ENCODE measurements at places on chromosomes 16 and 17. TPM values are rescaled to one million over a fixed set of nuclear protein-coding genes. Genes with fewer than 3 reads are reported as not detected.

Gene NTN1
- total RNA-seq: 22.8 TPM

Gene TMEM100
- 2.6 TPM for total RNA-seq

Gene POLR3K
- total RNA-seq: 20.8 TPM

Gene KREMEN2
- not detected for total RNA-seq

Gene PTX4
- not detected for total RNA-seq

Gene CD7
- total RNA-seq: not detected

Gene TP53TG3
- not detected for total RNA-seq

Gene CACNA1G
- not detected for total RNA-seq

Gene CACNG4
- total RNA-seq: 32.0 TPM

DNA sequence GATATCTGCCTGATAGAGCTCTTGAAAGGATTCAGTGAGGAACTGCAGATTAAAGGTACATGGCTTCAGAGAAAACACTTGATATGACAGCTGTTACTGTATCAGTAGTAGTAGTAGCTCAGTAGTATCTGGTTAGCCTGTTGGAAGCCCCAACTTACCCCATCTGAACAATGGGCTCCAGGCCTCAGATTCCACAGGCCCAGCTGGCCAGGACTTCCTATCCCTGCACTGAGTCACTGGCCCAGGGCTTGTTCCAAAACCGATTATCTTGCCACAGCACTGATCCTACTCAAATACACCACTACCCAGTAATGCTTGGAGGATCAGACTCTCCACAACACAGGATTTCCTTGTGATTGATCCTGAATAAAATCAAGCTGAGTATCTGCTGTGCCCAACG is 32.6 kb downstream of the DCUN1D3 start:
- H3K4me1 ChIP-seq: peaks cover 27% of the 10 kb centered on the region
- peaks cover 7% of the 10 kb centered on the region for H3K36me3 ChIP-seq
- no peak for DNase-seq
- no peak overlapping the region for H3K27ac ChIP-seq
- H3K4me3 ChIP-seq: no peak overlapping the region

- H3K27me3 ChIP-seq: no peaks in the 10 kb centered on the region
- no peaks in the 10 kb centered on the region for H3K36me3 ChIP-seq
- no peak for DNase-seq
- H3K4me1 ChIP-seq: no peaks in the 10 kb centered on the region
Observed at GRCh38 chr16:14955546-14956231, 18.4 kb downstream of the NPIPA1 start.

GRCh38 chr17:56502120-56502654 is 91.3 kb upstream of the NOG start:
- no peak overlapping the region for H3K4me3 ChIP-seq
- no peaks in the 10 kb centered on the region for H3K36me3 ChIP-seq
- no peak for DNase-seq

DNA sequence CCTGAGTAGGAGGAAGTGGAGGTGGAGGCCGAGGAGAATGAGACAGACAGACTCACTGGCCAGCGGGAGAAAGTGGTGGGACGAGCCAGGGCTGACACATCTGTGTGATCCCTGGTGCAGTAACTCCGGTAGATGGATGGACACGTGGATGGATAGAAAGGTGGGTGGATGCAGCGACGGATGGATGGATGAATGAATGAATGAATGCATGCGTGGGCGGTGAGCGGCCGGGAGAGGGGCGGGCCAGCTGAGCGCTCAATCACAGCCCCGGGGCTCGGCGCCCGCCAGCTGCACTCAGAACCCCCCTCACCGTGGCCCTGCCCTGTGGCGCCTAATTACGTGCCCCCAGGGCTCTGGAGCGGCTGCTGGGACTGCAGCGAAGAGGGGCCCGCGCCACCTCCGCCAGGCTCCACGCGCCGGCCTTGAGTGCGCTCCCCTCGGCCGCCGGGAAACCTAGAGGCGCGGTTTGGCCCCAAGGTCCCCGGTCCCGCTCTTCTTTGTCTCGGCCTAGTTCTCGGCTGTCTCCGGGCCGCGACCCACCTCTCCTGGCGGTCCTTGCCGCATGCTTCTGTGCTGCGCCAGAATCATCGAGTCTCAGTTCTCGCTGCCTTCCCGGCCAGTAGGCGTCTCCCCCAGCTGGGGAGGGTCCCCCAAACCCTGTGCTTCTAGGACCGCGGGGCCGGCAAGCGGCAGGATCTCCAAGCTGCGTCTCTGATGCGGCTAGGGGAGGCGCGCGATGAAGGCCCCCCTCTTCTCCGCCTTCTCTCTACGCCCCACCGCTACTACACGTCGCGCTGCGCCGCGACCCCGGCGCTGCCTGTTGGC is 41.0 kb downstream of the RAI1 start:
- H3K27ac ChIP-seq: no peak overlapping the region
- H3K4me3 ChIP-seq: no peak overlapping the region
- H3K36me3 ChIP-seq: peaks cover 36% of the 10 kb centered on the region
- no peak for DNase-seq
- no peaks in the 10 kb centered on the region for H3K27me3 ChIP-seq

DNA sequence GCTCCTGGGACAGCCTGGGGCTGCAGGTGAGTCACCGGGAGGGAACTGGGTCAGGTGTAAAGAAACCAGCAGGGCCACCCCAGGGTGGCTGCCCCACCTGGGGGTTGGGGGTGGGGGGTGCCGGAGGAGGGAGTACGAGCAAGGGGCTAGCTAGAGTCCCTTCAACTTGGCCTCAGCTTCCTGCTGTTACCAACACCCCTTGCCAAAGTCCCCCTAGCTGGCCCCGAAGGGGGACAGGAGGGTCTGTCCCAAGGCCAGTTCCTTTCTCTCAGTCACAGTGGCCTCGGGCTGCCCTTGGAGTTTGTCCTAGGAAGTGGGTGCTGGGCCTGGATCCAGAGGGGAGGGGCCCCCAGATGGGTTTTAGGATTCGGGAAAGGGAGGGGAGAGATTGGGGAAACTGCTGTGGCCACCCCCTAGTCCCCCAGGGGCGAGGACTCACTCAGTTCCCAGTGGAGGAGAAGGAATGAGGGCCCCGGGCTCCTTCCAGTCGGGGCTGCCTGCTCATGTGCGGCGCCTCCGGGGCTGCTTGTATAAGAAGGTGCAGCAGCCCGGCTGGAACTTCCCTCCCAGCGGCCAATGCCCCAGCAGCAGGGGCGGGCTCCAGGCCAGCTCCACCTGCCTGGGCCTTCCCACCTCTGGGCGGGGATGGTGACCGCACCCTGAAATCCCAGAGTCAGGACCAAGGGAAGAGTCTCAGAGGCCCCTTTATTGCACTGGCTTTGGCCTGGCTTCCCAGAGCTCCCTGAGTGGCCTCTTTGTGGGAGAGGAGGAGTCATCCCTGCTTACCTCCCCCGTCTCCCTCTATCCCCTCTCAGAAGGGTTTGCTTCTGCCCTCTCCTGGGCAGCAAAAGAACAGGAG is 7.3 kb downstream of the ARHGAP27 start:
- H3K4me3 ChIP-seq: no peak overlapping the region
- peaks cover 25% of the 10 kb centered on the region for H3K27me3 ChIP-seq
- DNase-seq: no peak
- no peaks in the 10 kb centered on the region for H3K4me1 ChIP-seq
- no peaks in the 10 kb centered on the region for H3K36me3 ChIP-seq
- no peak overlapping the region for H3K27ac ChIP-seq

- H3K4me1 ChIP-seq: no peaks in the 10 kb centered on the region
- no peaks in the 10 kb centered on the region for H3K36me3 ChIP-seq
- no peaks in the 10 kb centered on the region for H3K27me3 ChIP-seq
- no peak overlapping the region for H3K27ac ChIP-seq
Observed at GRCh38 chr17:229709-230394, 48.4 kb upstream of the DOC2B start.

- H3K36me3 ChIP-seq: peaks cover 60% of the 10 kb centered on the region
- no peaks in the 10 kb centered on the region for H3K27me3 ChIP-seq
- DNase-seq: no peak
- no peak overlapping the region for H3K4me3 ChIP-seq
- H3K27ac ChIP-seq: peak overlapping the region; percentile 87
Observed at GRCh38 chr16:28182183-28182582, 29.6 kb downstream of the XPO6 start.

GRCh38 chr16:81636298-81636993 is 142.6 kb upstream of the PLCG2 start:
- no peak overlapping the region for H3K4me3 ChIP-seq
- H3K27ac ChIP-seq: no peak overlapping the region
- no peaks in the 10 kb centered on the region for H3K27me3 ChIP-seq
- peaks cover 31% of the 10 kb centered on the region for H3K4me1 ChIP-seq

- no peak overlapping the region for H3K4me3 ChIP-seq
- H3K27ac ChIP-seq: no peak overlapping the region
- no peaks in the 10 kb centered on the region for H3K36me3 ChIP-seq
- peaks cover 27% of the 10 kb centered on the region for H3K4me1 ChIP-seq
Observed at GRCh38 chr17:66579556-66579955, 255.4 kb upstream of the CACNG5 start.

DNA sequence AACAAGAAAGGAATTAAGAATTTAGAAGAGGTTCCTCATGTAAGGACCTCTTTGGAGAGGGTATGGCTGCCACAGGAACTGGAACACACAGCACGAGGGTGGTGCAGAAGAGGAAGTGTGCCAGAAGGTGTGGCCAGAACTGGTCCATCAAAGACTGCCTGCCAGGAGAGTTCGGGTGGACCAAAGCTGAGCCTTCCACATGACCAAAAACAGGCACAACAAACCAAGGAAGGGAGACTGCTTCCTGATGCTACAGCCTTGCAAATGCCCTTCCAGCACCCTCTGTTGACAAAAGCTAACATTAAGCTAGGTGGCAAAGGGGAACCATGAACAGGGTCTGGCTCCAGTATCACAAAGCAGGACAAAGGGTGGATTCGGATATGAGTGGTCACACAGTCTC is 125.8 kb upstream of the TMEM97 start:
- no peak overlapping the region for H3K4me3 ChIP-seq
- H3K4me1 ChIP-seq: no peaks in the 10 kb centered on the region
- H3K27ac ChIP-seq: no peak overlapping the region
- H3K27me3 ChIP-seq: no peaks in the 10 kb centered on the region
- no peak for DNase-seq

DNA sequence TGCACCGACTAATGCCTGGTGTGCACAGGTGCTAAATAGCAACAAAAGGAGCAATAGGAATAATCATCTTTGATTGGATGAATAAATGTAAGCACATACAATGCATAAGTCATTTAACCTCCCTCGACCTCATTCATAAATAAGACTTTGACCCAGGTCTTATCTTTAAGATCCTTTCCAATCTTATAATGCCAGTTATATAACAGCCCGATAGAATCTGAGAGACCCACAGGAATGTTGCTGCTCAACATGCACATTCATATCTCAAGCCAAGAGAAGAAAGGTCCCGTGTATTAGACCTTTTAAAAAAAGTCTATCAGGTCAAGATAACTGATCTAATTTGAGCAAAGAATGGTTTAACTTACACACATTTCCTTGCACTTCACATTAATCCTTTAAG is 146.8 kb upstream of the SOX9 start:
- H3K4me3 ChIP-seq: no peak overlapping the region
- DNase-seq: no peak
- peaks cover 6% of the 10 kb centered on the region for H3K4me1 ChIP-seq
- no peaks in the 10 kb centered on the region for H3K36me3 ChIP-seq
- H3K27me3 ChIP-seq: no peaks in the 10 kb centered on the region

DNA sequence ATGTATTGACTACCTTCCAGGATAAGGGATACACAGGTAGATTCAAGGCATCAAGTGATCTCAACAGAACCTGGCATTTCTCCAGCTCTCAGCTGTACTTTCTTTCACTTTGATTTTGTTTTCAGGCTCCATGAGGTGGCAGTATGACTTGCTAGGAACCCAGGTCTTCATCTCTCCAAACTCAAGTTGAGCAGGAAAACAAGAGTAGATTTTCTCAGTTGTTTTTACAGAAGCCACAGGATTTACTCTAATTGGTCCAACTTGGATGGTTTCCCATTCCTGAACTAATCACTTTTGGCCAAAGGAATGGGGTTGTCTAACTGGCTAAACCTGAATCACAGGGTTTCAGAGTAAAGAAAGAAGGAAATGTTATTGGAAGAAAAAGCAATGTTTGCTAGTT is 146.6 kb downstream of the TRIM37 start:
- peak; percentile 62 for DNase-seq
- H3K27me3 ChIP-seq: no peaks in the 10 kb centered on the region
- H3K36me3 ChIP-seq: no peaks in the 10 kb centered on the region
- no peak overlapping the region for H3K27ac ChIP-seq
- H3K4me1 ChIP-seq: peaks cover 17% of the 10 kb centered on the region

DNA sequence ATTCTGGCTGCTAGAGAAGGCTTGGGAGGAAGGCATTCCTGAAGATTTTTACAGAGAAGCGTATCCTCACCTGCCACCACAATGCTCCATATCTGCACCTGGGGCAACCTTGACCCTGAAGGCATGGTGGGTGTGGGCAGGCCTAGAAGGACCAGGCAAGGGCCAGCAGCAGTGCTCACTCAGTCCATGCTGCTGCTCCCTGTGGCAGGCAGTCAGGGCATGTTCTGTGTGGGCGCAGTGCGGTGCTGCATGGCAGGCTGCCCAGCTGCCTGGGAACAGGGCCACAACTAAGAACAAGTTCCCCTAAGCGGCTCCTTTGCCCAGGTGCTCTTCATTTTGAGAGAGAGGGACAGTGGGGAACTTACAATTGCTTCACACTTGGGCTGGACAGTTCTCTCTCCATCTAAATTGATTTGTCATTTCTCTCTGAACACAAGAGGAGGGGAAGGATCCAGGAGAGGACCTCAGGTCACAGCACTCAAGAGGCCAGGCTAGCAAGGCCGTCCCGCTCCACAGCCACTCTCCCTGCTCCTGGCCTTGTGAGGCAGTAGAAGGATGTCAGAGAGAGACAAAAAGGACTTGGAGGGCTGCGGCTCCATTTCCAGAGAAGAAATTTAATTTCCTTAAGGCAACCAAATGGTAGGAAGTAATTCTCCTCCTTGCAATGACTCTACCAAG is 158.8 kb downstream of the AATF start:
- no peaks in the 10 kb centered on the region for H3K4me1 ChIP-seq
- H3K4me3 ChIP-seq: no peak overlapping the region
- no peak overlapping the region for H3K27ac ChIP-seq
- no peak for DNase-seq

DNA sequence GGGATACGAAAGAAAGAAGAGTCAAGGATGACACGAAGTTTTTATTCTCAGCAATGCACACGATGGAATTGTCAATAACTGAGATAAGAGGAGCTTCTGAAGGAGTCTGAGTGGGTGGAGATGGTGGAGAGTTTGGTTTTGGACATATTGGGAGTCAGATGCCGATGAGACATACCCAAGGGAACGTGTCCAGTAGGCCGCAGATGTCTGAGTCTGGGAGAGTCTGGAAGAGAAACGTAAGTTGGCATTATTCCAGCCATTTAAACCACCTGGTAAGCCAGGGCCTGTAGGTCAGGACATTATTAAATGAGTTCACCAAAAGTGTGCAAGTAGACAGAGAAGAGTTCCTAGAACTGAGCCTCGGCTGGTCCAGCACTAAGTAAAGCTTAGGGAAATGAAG is 478.3 kb upstream of the CDH5 start:
- no peak for DNase-seq
- H3K27me3 ChIP-seq: no peaks in the 10 kb centered on the region
- no peak overlapping the region for H3K4me3 ChIP-seq
- peaks cover 9% of the 10 kb centered on the region for H3K4me1 ChIP-seq
- H3K27ac ChIP-seq: no peak overlapping the region
- H3K36me3 ChIP-seq: no peaks in the 10 kb centered on the region

- H3K27ac ChIP-seq: no peak overlapping the region
- no peak overlapping the region for H3K4me3 ChIP-seq
- no peaks in the 10 kb centered on the region for H3K4me1 ChIP-seq
Observed at GRCh38 chr17:51322390-51323029, 62.2 kb downstream of the UTP18 start.
